ENCODE measurements at places on chromosomes 2 and 18. TPM values are rescaled to one million over a fixed set of nuclear protein-coding genes. Genes with fewer than 3 reads are reported as not detected.

Gene DNAJC5G
- total RNA-seq, result not detected

Gene AKAIN1
- not detected for total RNA-seq

Gene EML6
- 3.2 TPM for total RNA-seq

Gene ESPNL
- total RNA-seq, result 0.06 TPM

Gene RUFY4
- 0.76 TPM for total RNA-seq

Gene DNAH6
- total RNA-seq, result 0.61 TPM

Gene TNS1
- total RNA-seq, result 27.8 TPM

Gene ADD2
- 0.61 TPM for total RNA-seq

Gene LYG2
- not detected for total RNA-seq

Gene DSG2
- 330 TPM for total RNA-seq

Gene RNPEPL1
- total RNA-seq, result 91.4 TPM

Gene RAB3GAP1
- 42.9 TPM for total RNA-seq

Gene MC5R
- not detected for total RNA-seq

Gene ANKRD62
- total RNA-seq, result 0.73 TPM

Gene PRKAG3
- total RNA-seq, result not detected

Gene TLX2
- 0.56 TPM for total RNA-seq

Gene C18orf54
- 3.4 TPM for total RNA-seq

All from left colon (tissue), 2 donors.